CD4-positive, alpha-beta T cell treated with Interleukin-10 for 1 hour (primary cell): ENCODE measurements at places on chromosomes 4 and X.
A peak's percentile ranks its signal among the peaks of the same experiment; 100 is the strongest.

- no peak for DNase-seq
These were observed 45.0 kb downstream of the PIR start for GRCh38 chrX:15448010-15448639.

DNA sequence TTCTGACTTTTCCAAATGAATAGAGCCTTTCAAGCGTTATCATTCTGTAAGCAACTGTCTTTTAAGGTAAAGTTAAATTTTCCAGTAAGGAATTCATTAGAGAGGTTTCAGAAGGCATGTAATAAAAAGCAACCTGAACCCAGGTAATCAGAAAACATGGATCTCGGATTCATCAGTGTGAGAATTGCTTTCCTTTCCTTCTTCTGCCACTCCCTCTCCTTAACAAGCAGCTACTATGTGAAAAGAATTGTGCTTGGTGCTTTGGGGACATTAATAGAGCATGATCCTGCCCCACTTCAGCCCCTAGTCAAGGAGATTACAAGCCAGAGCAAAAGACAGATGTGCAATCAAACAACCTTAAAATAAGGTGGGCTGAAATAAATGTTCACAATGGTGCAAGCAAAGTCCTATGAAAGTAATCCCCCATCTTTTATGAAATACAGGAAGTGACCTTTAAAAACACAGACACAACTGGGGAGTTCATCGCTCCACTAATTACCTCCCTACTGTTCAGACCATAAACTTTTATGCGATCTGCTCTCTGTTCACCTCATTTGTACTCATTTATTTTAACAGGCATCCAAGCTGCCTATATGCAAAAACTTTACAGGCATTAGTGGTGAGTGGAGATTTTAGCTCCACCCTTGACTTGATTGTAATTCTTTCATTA lies 122.9 kb upstream of the RASGEF1B start:
- no peak for DNase-seq

DNA sequence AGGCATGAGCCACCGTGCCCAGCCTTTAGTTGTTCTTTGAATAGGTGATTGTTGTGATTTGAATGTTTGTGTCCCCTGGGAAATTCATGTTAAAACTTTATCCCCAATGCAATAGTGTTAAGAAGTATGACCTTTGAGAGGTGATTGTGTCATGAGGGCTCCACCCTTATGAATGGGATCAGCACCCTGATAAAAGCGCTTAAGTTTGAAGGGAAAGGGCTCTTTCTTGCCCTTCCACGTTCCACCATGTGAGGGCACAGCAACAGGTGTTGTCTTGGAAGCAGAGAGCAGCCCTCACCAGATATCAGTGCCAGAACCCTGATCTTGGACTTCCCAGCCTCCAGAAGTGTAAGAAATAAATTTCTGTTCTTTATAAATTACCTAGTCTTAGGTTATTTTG lies 33.7 kb upstream of the RP2 start:
- no peak for DNase-seq

DNA sequence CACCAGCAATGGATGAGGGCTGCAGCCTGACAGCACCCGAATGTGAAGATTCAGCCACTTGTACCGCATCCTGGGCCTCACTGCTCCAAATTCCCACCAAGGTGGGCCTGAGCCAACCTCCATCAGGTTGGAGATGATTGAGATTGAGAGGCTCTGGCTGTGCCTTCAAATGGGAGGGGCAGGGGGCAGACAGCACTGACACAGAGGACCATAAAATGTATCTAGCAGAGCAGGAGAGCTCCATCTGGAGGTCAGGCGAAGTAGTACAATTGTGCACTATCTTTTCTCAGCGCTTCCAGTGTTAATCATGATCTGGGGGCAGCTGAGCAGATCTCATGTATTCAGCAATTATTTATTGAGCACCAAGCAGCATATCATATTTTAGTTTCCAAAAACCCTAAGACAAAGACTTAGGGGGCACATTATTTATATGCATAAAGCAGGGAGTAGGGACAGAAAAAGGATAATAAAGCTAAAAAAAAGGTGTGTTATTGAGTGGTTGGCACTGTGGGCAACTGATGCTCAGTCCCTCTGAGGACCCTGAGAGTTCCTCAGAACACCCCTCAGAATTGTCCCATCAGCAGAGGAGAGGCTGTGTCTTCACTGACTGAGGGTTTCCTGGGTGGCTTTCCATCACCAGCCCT lies 31.6 kb upstream of the C1QTNF7 start:
- DNase-seq = peak; percentile 61

- DNase-seq = no peak
These were observed 38.3 kb upstream of the PPP2R3B start for GRCh38 chrX:425056-425455.

DNA sequence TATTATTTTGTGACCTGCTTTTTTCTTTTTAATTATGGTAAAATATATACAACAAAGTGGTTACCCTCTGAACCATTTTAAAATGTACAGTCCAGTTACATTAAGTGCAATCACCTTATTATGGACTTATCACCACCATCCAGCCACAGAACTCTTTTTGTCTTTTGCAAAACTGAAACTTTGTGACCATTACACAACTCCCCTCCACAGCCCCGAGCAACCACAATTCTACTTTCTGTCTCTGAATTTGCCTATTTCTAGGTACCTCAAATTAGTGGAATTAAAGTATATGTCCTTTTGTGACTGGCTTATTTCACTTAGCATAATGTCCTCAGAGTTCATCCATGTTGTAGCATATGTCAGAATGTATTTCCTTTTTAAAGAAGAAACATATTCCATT lies 39.3 kb upstream of the WWC2 start:
- DNase-seq = no peak

DNA sequence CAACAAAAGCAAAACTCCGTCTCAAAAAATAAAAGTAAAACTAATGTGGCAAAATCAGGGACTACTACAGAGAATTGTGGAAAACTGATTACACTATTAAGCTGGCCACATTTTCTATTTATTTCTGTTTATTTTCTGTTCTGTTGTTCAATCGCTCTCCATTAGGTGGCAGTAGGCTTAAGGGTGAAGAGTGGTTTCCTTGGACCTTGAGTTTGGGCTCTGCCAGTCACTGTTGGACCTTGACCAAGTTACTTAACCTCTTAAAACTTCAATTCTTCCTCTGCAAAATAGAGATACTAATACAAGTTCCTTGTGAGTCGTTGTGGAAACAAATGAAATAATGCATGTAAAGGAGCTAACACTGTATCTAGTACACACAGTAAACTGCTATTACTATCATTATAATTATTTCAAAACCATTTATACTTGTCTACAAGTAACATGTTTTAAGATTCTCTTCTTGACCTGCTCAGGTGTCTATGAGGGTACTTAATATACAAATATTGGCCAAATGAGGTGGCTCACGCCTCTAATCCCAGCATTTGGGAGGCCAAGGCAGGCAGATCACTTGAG lies 15.2 kb downstream of the HSD17B11 start:
- peak; percentile 58 for DNase-seq

DNA sequence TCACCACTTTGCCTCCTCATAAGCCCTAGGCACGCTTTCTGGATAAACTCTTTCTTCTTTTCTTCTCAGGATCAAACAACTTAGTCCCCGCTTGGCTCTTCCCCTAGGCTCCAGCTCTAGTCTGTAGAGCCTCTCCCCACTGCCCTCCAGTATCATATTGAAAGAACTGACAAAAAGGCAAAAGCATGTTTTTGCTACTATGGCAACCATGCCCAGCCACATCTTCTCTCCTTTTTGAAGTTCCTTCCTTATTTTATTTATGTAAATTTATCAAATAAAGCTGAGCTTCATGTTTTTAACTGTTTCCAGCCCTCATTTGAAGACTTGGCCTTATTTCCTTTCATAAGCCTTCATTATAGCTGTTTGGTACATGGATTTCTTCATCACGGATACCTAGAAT lies 86.0 kb upstream of the LIMCH1 start:
- DNase-seq = no peak
